ENCODE measurements at places on chromosomes 2 and 18. TPM values are rescaled to one million over a fixed set of nuclear protein-coding genes. Genes with fewer than 3 reads are reported as not detected.

DNA sequence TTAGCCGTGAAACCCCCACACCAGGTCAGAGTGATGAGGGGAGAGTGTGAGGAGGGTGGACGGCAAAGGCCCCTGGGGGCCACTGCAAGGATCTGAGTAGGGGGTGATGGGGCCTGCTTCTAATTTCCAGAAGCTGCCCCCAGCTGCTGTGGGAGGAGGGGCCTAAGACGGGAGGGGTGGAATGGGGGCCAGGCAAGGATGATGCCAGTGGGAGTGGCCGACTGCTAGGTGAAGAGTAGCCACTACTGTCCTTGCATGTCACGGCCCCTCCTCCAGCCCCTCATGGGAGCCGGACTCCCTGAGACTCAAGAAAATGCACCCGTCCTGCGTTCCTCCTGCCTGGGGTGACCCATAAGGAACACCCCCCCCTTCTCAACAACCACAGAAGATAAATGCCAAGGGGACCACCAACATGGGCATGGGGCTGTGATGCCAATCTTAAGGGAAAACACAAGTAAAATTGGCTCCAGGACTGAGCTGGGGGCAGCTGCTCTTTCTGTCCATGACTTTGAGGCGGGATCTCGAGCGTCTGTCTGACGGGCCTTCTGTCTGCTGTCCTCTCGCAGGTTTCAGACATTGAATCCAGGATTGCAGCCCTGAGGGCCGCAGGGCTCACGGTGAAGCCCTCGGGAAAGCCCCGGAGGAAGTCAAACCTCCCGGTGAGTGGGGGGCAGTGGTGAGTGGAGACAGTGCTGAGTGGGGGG, 24.2 kb upstream of the PRLH start:
- DNase-seq, result no peak

The ME2 gene
- 114 TPM for total RNA-seq

The QPCT gene
- total RNA-seq, result 4.2 TPM

- no peak for DNase-seq
Observed at GRCh38 chr2:206873423-206873822, 65.9 kb upstream of the CPO start.

The DYNAP gene
- total RNA-seq, result not detected

DNA sequence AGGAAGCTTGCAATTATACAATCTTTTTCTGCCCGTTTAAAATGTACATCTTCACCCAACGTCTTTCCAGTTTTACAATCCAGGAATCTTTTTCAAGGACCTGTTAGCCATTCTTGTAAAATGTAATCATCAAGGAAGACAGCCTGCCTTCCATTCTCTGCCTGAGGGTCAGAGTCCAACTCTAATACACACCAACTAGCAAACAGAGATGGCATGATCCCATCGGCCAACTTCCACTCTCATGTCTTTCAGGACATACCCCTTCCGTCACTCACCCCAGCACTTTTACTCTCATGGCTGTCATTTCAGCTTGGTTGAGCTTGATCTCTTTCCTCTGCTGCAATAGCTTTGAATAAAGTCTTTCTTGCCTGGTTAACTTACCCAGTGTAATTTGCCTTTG, 172.5 kb upstream of the NETO1 start:
- DNase-seq, result no peak

- DNase-seq, result no peak
Observed at GRCh38 chr2:240277807-240278522, 137.5 kb upstream of the OTOS start.

GRCh38 chr18:21820033-21820810, 79.6 kb downstream of the MIB1 start:
- no peak for DNase-seq

The LDLRAD4 gene
- total RNA-seq, result 30.4 TPM

GRCh38 chr2:240628507-240628807, 3.2 kb downstream of the GPR35 start:
- DNase-seq, result no peak

GRCh38 chr2:127594116-127594591, 51.8 kb upstream of the GPR17 start:
- DNase-seq, result no peak

GRCh38 chr2:84417453-84418145, 41.5 kb downstream of the SUCLG1 start:
- no peak for DNase-seq

The KCNIP3 gene
- total RNA-seq, result not detected

- DNase-seq, result no peak
Observed at GRCh38 chr18:26519114-26519513, 29.2 kb downstream of the KCTD1 start.

DNA sequence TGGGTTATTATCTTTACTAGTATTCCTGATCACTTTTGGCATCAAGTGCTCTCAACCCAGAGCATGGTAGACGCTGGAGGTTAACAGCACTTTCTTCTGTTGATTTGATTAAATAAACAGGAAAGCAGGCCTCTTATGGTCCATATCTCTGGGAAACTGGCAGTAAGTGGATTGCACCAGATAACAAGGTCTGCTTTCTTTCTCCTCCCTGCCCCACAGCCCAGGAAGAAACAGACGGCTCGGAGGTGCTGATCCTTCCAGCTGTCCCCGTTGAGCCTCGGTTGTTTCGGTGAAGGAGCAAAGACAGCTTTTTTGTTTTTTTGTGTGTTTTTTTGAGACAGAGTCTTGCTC, 100.8 kb upstream of the KCTD1 start:
- no peak for DNase-seq

- no peak for DNase-seq
Observed at GRCh38 chr2:123971564-123972318, 53.3 kb upstream of the CNTNAP5 start.

The STAT4 gene
- total RNA-seq, result 54.7 TPM

GRCh38 chr2:148966438-148966758, 72.1 kb upstream of the LYPD6B start:
- DNase-seq, result no peak

GRCh38 chr2:168596881-168597655, 141.0 kb downstream of the CERS6 start:
- DNase-seq, result no peak

DNA sequence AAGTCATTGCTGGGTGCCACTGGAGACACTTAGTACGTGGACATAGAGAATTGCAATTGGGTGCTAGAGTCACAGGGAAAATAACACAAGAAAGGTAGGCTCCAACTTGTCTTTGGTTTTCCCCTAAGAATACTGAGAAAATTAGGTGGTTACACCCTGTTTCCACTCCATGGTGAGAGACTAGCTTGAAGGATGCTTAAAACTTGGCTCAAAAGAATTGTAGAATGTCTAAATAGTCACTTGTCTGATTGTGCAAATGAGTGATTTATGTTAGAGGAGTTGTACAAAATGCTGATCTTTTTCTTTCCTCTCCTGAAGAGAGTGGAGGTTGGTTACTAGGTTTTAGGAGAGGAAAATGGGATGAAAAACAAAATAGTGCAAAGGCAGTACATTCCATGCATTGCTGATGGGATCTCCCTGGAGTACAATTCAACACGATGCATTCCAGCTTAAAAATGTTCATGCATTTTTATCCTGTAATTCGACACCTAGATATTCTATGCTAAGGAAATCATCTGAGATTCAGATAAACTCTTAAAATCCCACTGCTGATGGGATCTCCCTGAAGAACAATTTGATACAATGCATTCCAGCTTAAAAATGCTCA, 2.2 kb upstream of the SERPINB12 start:
- DNase-seq, result no peak

DNA sequence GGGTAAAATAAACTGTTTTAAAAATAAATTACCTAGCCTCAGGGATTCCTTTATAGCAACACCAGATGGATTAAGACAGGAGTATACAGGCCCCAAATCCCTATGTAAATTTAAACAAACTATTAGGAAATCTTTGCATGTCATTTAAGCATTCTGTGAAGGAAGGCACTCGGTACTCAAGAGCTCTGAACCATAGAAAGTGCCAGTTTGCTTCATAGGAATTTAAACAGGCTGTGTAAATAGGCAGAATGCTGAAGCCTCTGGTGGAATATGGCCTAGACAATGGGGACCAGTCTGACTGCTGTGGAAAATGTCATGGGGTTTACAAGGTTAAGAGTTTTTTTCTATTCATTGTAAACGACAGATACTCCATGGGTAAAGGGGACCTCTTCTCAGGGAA, 377.4 kb downstream of the DLGAP1 start:
- DNase-seq, result no peak

- no peak for DNase-seq
Observed at GRCh38 chr2:96092951-96093350, 23.4 kb downstream of the ADRA2B start.

DNA sequence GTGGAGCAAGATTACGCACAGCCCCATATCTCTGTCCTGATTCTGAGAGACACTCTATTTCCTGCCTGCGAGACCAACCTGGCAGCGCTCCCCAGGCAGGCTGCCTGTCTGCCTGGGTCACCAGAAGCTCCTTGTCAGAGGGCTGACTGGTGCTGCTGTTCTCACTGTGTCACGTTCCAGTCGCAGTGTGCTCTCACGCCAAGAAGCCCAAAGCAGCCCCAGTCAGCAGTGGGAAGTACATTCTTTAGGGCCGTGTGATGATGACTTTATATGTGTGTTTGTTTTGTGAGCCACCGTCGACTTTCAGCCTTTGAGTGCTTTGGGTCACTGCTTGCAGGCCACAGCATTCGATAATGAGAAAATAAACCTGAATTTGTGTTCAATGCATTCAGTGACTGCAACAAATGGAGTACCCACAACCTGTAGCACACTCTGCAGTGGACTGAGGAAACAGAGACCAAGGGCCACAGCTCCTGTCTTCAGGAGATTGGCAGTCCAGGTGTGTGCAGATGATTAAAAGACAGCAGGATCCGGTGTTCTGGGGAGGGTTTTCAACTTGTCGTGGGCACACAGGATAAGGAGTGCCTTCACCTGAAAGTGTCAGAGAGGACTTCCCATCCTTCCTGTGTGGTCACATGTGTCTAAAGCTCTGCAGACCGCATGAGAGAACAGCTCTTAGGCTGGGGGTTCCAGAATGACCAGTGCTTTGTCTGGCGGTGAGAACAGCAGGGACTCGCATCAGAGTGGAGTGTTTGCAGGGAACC, 4.8 kb downstream of the TNFRSF11A start:
- peak; percentile 15 for DNase-seq

The SOWAHC gene
- total RNA-seq, result 0.11 TPM

- no peak for DNase-seq
Observed at GRCh38 chr2:78293768-78294167, 731.7 kb upstream of the REG3G start.

The ANKRD30B gene
- not detected for total RNA-seq

The TLX2 gene
- 0.37 TPM for total RNA-seq

DNA sequence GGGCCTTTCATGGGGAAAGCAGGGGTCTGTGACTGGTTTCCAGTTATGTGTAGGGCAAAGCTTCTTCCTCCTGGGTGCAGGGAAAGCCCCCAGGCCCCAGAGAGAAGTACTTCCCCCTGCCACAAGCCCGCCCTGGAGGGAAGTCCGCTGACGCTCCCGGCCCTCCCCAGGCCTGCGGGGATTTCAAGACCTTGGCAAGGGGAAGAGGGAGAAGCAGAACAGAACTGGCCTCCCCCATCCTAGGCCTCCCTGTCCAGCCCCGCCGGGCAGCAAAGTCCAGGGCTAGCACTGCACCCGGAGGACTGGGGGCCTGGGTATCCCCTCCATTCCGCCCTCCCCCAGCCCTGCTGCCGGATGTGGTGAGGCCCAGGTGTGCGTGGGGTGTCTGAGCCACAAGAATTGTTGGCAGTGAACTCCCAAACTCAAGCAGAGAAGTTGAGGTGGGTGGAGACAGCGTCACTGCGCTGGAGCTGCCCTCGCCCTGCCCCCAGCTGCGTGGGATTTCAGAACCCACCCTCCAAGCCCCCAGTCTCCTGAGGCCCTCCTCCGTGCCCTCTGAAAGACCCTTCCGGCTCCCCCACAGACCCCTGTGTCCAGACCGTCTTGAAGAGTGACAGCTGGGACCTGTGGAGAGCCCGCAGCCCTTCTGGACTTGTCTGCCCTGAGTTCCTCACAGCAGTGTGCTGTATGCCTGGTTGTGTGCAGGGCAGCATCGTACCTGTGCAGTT, 1.1 kb upstream of the DUSP2 start:
- peak; percentile 78 for DNase-seq

The CRYBA2 gene
- total RNA-seq, result not detected

The FOXI3 gene
- not detected for total RNA-seq

The CDK15 gene
- total RNA-seq, result not detected

The MDH1B gene
- 0.81 TPM for total RNA-seq

DNA sequence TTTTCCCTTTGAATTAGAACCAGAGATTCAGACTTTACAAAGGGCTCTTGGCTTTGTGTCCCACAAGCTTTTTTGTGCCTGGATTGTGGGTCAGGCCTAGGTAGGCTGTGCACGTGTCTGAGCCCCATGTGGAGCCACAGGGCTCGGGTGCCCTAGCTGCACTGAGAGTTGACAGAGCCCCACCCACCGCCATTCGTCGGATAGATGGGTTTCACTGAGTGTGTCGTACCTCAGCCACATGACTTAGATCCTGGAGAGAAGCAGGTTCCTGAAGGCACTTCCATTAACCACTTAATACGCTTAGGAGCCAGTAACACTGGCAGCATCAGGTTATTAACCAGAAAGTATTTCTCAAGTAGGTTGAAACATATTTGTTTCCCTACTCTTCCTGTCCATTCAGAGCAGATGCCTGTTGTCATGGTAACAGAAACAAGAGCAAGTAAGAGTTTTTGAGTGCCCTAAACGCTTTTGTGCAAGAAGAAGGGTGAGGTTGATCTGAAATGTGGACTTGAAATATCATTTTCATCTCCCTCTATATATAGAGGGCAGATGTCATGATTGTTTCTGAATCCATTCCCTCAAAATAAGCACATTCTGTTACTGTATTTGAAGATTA, 30.0 kb downstream of the ADCYAP1 start:
- no peak for DNase-seq

The DLGAP1 gene
- not detected for total RNA-seq

DNA sequence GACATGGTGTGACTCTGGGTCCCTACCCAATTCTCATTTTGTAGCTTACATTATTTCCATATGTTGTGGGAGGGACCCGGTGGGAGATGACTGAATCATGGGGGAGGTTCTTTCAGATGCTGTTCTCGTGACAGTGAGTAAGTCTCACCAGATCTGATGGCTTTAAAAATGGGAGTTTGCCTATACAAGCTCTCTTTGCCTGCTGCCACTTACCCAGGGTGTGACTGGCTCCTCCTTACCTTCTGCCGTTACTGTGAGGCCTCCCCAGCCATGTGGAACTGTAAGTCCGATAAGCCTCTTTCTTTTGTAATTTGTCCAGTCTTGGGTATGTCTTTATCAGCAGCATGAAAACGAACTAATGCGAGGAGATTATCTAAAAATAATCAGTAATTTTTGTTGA, 1683.2 kb upstream of the SLC39A10 start:
- DNase-seq, result no peak

The GATA6 gene
- 0.04 TPM for total RNA-seq

Data from CD8-positive, alpha-beta memory T cell (primary cell).